ENCODE measurements at places on chromosomes 6 and 20. TPM values are rescaled to one million over a fixed set of nuclear protein-coding genes. Genes with fewer than 3 reads are reported as not detected.

The MUCL3 gene
- polyA plus RNA-seq, result not detected

The AK9 gene
- 4.5 TPM for polyA plus RNA-seq

The NUDT3 gene
- 32.8 TPM for polyA plus RNA-seq

The FABP7 gene
- polyA plus RNA-seq, result 16.5 TPM

The C2 gene
- 7.5 TPM for polyA plus RNA-seq

The SIRPB1 gene
- polyA plus RNA-seq, result 1.4 TPM

The TMEM74B gene
- 2.9 TPM for polyA plus RNA-seq

DNA sequence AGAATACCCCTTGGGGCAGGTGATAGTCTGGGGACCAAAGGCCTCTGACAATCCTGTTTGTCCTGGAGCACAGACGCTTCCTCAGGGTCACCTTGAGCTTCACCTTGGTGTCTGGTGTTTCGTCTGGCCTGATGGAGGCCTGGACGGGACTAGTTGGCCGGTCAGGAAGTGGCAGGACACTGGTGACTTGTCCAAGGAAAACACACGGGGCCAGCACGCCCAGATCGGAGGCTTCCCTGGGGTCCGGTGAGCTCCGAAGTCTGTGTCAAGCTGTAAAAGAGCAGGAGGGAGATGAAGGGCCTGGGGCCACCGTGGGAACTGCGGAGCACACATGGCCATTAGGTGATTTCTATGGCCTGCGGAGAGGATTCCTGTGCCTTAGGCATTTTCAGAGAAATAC, 67.9 kb downstream of the SMOC2 start:
- DNase-seq, result no peak

DNA sequence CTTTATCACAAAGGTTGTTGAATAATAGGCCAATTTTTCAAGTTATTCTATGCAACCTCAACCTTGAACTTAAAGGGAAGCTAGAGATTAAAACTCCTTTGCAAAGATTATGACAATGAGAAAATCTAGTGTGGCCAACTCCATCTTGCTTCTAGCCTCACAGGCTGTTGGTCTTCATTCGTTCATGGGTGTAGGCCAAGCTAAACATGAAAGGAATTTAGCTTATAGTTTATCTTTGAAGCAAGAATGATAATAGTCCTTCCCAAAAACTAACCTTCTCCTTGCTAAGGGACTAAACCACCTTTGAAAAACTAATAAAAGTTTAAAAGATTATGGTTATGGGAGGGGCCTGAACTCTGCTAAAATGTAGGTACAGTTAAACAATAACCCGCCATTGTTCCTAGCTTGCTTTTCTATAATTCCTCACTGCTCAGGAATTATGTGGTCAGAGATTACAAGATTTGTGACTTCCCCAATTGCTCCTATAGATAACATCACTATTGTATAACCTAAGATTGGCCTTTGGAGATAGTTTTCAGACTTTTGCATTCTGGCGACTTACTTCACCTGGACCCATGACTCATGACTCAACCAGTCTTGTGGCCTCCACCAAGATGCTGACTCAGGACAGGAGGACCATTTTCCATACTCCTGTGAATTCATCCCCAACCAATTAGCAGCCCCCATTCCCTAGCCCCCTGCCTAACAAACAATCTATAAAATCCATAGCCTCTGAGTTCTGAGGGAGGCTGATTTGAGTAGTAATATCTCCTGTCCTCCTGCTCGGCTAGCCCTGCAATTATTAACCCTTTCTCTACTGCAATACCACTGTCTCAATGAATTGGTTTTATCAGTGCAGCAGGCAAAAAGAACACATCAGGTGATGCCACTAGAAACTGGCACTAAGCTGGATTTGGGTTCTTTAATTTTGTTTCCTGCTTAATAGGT, 154.5 kb downstream of the CD83 start:
- no peak for DNase-seq

DNA sequence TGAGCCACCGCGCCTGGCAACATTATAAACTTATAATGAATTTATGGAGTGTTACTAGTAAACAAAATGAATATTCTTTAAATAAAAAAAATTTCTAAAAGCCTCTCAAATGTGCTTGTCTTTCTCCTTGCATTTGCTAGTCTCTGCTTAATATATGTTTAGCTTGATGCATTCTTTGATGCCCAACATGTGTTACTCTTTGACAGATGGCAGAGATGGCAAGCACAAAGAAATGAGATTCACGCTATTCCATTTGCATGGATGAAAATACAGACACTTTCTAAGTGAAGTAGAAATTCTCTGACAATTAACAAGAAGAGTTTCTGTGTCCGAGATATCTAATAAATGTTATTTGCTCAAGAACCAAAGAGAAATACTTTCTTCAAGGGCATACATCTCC, 30.1 kb downstream of the DCDC2 start:
- DNase-seq, result no peak

DNA sequence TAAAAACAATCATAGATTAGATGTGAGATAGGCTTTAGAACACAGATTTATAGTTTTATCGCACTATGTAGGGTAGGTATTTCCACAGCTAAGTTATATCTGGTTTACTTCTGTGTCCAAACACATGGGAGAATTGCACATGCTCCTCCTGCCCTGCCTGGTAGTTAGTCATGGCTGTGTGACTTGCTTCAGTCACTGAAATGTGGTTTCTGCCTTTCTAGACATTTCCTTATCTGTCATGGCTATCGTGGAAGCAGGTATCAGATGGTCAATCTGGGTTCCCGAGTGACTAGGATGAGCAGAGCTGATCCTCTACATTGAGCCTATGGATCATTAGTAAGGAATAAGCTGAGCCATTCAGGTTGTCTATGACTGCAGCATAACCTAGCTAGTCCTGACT, 117.8 kb upstream of the GMDS start:
- no peak for DNase-seq

DNA sequence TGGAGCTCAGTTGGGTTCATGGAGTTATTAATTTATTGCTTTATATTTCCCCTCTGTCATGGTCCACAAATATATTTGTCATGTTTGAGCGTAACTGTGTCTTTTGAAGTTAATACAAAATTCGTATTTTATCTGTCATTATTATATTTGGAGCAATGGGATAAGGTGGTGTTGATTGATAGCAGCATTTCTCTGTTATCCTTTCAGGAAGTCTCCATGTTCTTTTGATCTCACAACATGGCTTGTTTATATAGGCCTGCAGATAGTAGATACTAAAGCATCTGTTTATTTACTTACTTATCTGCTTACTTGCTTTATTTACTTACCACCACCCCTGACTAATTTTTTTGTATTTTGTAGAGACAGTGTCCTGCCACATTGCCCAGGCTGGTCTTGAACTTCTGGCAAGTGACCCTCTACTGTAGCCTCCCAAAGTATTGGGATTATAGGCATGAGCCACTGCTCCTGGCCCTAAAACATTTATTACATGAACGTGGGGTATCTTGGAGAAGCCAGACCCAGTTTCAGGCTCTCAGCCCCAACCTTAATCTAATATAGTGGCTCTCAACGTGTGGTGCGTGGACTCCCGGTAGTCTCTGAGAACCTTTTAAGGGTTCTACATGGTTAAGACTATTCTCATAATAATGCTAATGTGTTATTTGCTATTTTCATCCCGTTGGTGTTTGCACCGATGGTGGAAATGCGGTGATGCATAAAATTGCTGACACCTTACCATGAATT, 104.2 kb downstream of the NCOA3 start:
- no peak for DNase-seq

- DNase-seq, result peak; percentile 54
Measured at GRCh38 chr6:119446609-119447008, 97.0 kb upstream of the MAN1A1 start.

GRCh38 chr6:44171899-44172546, 13.4 kb downstream of the CAPN11 start:
- no peak for DNase-seq

DNA sequence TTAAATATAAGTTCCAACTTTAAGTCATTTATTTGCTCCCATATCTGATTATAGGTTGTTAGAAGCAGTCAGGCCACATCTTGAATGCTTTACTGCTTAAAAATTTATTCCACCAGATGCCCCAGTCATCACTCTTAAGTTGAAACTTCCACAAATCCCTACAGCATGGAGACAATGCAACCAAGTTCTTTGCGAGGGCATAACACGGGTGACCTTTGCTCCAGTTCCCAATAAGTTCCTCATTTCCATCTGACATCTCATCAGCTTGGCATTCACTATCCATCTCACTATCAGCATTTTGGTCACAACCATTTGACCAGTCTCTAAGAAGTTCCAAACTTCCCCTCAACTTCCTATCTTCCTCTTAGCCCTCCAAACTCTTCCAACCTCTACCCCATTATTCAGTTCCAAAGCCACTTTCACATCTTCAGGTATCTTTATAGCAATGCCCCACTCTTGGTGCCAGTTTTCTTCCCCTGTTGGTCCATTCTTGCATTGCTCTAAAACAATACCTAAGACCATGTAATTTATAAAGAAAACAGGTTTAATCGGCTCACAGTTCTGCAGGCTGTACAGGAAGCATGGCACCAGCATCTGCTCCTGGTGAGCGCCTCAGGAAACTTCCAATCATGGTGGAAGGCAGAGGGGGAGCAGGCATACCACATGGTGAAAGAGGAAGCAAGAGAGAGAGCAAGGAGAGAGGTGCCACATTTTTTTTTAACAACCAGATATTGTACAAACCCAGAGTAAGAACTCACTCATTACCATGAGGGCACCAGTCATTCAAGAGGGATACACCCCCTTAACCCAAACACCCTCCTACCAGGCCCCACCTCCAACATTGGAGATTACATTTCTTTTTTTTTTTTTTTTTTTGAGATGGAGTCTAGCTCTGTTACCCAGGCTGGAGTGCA, 15.9 kb upstream of the ITPR3 start:
- DNase-seq, result no peak

DNA sequence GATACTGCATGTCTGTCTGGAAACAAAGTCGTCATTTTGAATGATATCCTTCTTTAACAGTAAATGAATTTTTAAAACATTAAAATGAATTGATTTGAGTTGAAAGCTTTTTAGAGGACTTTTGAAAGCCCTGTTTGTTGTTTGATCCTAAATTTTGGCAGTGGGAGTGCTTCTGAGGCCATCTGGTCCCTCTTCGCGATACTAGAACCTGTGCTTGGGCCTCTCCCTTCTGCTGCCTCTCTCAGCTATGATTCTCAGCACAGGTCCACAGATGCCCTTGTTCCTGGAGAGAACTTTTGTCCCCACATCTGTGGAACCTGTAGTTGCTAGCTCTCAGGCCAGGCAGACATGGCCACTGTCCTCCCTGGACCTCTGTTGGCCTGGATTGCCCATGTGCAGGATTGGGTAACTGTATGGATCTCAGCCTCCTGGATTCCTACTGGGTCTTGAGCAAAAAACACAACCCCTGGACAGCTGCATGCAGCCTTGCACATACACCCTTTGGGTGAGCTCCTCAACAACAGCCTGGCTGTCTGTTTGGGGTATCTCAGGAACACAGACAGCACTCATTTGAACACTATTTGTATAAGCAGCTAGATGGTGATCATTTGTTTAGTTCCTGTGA, 21.9 kb downstream of the UST start:
- DNase-seq, result no peak

DNA sequence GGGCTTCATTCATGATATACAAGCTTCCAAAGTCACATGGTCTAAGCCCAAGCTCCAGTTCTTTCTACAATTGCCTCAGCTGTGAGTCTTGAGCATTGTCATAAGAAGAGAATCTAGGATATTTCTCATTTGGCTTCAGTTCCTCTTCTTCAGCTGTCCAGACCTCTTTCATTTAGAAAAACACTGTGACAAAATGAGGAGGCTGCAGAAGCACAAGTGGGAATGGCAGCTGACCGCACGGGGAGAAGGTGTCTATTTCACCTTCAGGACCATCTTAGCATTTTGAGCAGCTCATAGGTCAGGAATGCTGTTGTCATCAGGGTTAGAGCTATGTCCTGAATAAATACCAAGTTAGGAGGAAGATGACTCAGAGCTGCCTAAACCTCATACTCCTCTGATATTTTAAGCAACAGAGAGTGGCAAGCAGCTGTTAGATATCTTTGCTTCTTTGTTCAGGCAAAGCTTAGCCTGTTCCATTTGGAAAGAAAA, 390.1 kb upstream of the CITED2 start:
- DNase-seq, result peak; percentile 83

- no peak for DNase-seq
Measured at GRCh38 chr6:138509371-138509770, 10.1 kb upstream of the NHSL1 start.

DNA sequence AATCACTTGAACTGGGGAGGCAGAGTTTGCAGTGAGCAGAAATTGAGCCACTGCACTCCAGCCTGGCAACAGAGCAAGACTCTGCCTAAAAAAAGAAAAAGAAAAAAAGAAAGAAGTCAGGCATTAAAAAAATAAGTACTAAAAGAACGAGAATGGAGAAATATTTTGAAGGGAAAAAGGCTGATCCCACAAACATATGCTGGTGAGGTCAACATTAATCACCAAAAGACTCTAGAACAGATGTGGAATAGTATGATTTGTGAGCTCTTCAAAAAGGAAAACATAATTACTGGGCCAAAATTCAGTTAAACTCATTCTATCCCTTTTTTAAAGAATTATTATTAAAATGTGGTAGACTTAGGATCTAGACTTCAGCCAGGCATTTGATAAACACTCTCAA, 61.2 kb upstream of the NRSN1 start:
- DNase-seq, result no peak

- no peak for DNase-seq
Measured at GRCh38 chr6:31940256-31940664, 5.6 kb upstream of the CFB start.

GRCh38 chr6:42158011-42158410, 15.2 kb upstream of the GUCA1A start:
- no peak for DNase-seq

- DNase-seq, result no peak
Measured at GRCh38 chr6:164035900-164036485, 621.5 kb downstream of the QKI start.

DNA sequence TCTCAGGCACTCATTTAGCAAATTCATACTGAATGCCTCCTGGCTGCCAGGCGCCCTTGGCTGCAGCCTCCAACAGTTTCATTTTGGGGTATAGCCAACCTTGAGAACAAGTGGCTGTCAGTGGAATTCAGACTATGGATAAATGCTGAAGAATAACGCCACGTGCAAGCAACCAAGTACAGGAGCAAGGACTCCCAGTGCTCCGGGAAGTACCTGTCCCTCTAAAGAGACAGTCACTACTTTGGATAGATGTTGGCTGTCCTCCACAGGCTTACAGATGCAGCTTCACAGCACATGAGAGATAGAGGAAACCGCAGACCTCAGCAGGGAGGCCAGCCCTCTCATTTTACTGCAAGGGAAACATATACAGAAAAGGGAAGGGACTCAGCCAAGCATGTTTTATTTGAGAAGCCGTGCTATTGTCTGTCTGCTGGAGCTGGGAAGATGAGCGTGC, 658.2 kb downstream of the PTPRT start:
- DNase-seq, result peak; percentile 9

DNA sequence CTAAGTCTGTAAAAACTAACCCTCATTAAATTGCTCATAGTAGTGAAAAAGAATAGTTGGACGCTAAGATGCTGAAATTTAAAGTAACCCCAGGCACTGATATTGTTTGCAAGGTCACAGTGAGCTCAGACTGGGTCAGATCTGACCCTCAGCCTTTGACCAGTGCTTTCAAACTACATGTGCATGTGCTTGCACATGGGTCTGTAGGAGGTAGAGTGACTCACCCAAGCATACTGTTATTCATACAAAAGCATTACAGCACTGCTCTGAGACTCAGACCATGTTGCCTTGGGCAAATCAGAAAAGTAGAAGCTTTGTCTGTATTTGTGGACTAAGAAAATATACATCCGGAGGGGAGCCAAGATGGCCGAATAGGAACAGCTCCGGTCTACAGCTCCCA, 326.4 kb upstream of the MARCKS start:
- DNase-seq, result no peak

GRCh38 chr6:6749702-6750491, 161.4 kb downstream of the LY86 start:
- DNase-seq, result no peak

- no peak for DNase-seq
Measured at GRCh38 chr6:31214516-31214915, 44.0 kb upstream of the POU5F1 start.
